ENCODE measurements at places on chromosomes 16 and 17.

- no peak for DNase-seq
Observed at GRCh38 chr17:77266213-77266612, 125.4 kb downstream of the SEC14L1 start.

GRCh38 chr16:397135-397661 lies at the start of gene NME4:
NME4 (plus strand) TSS chr16:397199; CDS start chr16:397223, 24 bp downstream.
- DNase-seq, result no peak

- DNase-seq, result no peak
Observed at GRCh38 chr17:21199311-21199710, 14.7 kb downstream of the TMEM11 start.

DNA sequence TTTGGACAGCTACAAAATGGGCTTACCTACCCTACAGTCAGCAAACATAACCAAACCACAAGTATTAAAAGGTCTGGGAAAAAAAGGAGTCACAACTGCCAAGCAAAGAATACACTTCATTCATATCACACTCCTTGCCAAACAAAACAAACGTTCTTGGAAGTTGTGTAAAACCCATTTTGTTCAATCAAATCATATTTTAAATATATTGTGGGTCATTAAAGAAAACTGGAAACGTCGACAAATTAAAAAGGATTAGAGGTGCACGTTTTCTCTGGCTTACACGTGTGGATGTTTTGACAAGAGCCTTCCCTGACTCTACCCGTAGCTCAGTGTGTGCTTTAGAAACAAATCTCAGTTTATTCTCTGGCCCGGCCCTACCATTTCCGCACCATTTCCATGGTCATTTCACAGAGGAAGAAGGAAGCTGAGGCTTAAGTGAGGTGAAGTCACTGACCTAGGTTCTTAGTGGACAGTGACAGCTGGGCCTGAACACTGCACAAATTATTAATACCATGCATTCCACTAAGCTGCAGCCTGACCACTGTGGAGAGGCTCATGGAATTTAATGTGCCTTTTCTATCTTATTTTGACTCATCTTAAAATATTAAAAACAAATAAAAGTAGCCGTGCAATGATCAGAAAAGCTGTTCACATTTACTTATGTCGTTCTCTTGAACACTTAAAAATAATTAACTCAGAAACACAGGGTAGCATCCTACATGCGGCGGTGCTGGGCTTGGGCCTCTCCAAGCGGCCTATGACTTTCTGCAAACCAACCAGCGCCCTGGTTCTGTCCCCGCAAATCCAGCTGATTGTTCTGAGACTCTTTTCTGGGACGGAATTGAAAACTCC lies 968 bp downstream of the CEP112 start:
- no peak for DNase-seq

DNA sequence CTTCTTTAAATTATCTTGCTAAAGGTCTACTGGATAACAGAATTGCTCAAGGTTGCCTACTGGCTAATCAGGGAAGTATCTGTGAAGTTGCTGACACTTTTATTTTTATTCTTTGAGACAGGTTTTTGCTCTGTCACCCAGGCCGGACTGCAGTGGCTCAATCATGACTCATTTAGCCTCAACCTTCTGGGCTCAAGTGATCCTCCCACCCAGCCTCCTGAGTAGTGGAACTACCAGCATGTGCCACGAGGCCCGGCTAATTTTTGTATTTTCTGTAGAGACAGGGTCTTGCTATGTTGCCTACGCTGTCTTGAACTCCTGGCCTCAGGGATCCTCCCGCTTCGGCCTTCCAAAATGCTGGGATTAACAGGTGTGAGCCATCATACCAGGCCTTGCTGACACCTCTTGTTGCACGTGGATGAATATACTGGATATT lies 43.1 kb downstream of the GLG1 start:
- DNase-seq, result no peak

DNA sequence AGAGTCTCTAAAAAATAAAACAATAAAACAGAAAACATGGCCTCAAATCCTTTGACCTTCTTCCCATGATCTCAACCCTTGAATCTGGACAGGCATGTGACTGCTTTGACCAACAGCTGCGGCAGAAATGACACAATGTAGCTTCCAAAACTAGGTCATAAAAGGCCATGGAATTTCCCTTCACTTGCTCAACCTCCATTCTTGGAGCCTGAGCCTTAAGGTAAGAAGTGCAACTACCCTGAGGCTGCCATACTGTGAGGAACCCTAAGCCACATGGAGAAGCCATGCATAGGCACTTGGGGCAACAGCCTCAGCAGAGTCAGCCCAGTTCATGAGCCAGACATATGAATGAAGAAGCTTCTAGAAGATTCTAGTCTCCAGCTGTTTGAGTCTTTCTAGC lies 75.7 kb upstream of the BRD7 start:
- no peak for DNase-seq

DNA sequence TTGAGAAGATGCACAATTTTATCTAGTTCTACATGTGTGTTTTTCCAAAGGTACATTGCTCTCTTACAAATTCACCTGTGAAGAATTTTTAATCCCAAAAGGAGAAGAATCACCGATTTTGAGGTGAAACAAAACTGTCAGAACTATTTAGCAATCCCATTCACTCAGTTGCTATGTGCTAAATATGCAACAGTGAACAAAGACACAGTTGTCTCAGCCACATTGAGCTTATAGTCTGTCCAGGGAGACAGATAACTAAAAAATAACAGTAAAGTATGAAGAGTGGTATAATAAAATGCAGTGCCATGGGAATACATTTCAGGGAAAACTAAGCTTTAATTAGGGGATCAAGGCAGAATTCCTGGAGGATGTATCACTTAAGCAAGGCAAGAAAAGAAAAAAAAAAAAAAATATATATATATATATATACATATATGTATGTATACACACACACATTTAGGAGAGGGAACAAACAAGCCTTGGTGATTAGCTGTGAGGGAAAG lies 110.4 kb downstream of the SPAG9 start:
- DNase-seq, result no peak

DNA sequence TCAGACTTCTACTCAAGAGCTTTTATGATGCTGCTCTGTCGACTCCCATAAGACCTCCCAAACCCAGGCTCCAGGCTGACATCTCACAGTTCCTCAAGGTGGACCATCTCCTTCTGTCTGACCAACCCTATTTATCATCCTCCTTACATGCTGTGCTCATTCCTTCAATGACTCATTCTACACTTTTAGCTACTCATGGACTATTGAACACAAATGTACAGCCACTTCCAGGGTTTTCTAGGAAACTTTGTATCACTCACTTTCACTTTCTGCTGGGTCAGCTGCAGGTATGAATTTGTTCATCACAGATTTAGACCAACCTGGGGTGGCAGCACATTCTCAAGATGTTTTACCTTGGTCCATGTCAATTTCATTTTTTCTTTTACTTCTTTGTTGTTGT lies 162.4 kb upstream of the FAM20A start:
- no peak for DNase-seq

- no peak for DNase-seq
Observed at GRCh38 chr17:56298846-56299245, 145.6 kb downstream of the ANKFN1 start.

GRCh38 chr17:13557077-13557476 lies 44.7 kb downstream of the HS3ST3A1 start:
- DNase-seq, result no peak

DNA sequence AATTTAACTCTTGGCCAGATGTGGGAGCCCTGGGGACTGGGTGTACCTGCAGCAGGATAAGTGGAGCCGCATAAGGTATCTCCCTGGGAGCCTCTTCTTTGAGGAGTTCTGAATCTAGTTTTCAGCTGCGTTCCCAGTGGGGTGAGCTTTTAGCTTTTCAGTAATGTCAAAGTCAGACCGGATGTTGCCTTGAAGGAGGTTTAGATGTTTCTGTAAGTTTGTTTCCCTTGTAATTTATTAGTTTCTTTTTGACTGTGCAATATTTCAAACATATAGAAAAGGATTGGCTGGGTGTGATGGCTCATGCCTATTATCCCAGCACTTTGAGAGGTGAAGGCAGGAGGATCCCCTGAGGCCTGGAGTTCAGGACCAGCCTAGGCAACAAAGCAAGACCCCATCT lies 98.6 kb upstream of the EEF2KMT start:
- no peak for DNase-seq

GRCh38 chr16:19751478-19752385 lies 33.7 kb downstream of the IQCK start:
- DNase-seq, result no peak

- no peak for DNase-seq
Observed at GRCh38 chr17:54235571-54235970, 412.8 kb downstream of the KIF2B start.

GRCh38 chr17:48841395-48841831 lies 10.6 kb downstream of the CALCOCO2 start:
- no peak for DNase-seq

DNA sequence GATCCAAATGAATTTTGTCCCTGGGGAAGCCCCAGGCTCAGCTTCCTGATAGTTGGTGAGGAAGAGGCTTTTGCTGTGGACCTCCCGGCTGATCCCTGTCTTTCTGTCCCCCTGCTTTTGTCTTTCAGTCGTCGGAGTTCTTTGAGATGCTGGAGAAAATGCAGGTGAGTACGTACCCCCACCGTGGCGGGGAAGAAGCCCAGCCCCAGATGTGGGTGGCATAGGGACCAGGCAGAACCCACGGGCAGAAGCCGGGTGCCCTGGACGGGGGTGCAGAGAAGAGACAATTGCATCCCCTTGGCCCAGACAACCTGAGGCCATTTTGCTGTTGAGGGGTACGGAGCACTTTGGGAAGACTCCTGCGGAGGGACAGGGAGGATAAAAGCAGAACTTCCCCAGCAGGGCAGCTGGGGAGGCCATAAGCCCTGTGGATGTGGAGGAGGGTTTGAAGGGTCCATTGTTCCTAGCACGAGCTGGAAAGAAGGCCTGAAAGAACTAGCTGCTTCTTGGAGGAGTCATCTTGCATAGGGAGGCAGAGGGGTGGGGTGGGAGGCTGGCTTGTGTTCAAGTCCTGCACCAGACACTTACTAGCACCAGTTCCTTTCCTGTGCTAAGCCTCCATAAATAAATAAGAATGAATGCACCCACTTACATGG lies 105.6 kb downstream of the OR1D5 start:
- no peak for DNase-seq

DNA sequence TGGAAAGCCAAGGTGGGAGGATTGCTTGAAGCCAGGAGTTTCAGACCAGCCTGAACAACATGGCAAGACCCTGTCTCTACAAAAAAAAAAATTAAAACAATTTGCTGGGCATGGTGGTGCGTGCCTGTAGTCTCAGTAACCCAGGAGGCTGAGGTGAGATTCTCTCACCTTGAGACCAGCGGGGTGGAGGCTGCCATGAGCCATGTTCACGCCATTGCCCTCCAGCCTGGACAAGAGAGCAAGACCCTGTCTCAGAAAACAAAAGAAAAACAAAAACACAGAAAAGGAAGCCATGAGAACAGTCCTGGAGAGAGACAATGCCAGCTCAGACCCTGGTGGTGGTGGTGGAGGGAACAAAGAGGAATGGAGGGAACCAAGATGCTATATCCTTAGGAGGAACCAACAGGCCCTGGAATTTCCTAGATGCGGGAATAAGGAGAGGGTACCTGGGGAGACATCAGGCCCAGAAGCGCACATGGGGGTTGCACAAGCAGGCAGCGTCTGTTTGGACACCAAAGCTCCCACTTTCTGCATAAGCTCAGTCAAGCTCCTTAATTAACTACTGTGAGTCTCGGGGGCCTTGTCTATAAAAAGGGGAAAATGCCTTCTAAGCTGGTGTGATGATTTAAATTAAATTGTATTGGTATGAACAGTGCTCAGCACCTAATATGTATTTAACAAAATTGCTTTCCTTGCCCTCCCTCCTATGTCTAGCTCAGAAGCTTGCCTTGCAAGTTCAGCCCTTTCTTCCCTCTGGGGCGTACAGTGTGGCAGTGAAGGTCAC lies 143.8 kb downstream of the CCT6B start:
- no peak for DNase-seq

GRCh38 chr17:48598736-48599135 lies 5.2 kb upstream of the HOXB5 start:
- no peak for DNase-seq

GRCh38 chr16:51393381-51394005 lies 242.4 kb upstream of the SALL1 start:
- no peak for DNase-seq

DNA sequence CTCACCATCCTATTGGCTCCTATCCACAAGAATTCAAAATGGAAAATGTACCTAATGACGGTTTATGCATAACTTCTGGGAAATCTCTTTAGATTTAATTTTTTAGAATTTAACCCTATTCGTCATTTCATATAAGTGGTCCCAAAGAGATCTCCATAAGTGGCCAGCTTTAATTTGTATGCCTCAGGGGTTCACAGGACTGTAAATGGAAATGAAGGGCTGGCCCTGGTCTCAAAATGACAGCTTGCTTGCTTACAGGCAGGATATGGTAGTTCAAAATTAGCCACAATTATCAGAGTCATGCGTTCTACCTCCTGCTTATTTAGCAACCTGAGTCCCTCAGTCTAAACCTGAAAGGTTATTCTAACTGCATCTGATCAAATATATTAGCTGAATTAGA lies 6.6 kb upstream of the NACA2 start:
- DNase-seq, result no peak

- DNase-seq, result no peak
Observed at GRCh38 chr16:30569746-30570635, 1.5 kb downstream of the ZNF688 start.

GRCh38 chr17:73582821-73583220 lies 61.4 kb downstream of the SDK2 start:
- DNase-seq, result no peak

DNA sequence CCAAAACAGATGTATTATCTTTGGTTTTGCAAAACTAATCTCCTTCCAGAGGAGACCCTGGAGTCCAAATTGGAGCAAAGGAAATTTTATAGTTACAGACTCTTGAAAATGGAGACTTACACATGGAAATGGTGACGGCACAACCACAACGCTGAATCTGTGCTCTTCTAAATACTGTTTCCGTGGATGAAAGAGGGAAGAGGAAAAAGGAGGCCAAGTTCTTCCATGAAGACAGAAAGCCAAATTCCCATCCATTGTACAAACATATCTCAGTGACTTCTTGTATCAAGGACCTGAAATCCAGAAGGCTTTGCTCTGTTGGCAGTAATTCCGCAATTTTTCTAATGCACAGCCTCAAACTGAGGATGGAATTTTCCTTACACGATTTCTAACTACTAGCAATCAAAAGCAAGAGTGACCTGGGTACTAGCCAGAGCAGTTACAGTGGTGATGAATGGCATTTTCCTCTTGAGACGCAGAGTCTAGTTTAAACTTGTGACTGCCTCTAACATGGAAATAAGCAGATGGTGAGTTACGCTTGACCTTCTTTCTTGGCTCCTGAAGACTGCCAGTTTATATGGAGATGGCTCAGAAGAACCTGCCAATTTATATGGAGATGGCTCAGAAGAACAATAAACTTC lies 38.5 kb downstream of the VPS53 start:
- DNase-seq, result no peak

- DNase-seq, result no peak
Observed at GRCh38 chr16:13554005-13554404, 365.9 kb upstream of the ERCC4 start.

DNA sequence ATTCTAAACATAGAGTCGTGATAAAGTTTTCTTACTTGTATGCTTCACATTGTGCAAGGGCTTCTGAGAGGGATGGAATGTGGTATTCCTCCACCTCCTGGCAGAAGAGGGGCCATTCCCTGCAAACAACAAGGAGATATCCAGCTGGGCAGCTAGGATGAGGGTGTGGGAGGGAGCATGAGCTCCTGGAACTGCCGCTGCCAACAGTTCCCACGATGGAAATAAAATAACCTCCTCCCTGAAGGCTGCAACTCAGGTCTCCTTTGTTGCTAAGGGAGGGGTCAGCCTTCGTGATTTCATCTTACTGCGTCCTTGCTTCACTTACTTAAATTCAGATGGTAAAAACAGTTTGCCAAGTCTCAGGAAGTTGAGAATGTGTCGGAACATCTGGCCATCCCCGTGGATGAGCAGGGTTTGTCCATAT lies 15.6 kb downstream of the PLEKHG4 start:
- DNase-seq, result no peak

GRCh38 chr16:88378836-88379693 lies 3.7 kb upstream of the ZNF469 start:
- no peak for DNase-seq

Measured in activated gamma-delta T cell treated with Interleukin-2 at 50 U/mL for 16 hours (primary cell).